ENCODE measurements at places on chromosomes 12 and 14.
A peak's percentile ranks its signal among the peaks of the same experiment; 100 is the strongest.

GRCh38 chr14:61502459-61503093, 181.2 kb downstream of the PRKCH start:
- DNase-seq, result peak; percentile 89

- DNase-seq, result no peak
Observed at GRCh38 chr14:70407621-70408020, 9.3 kb downstream of the SYNJ2BP start.

DNA sequence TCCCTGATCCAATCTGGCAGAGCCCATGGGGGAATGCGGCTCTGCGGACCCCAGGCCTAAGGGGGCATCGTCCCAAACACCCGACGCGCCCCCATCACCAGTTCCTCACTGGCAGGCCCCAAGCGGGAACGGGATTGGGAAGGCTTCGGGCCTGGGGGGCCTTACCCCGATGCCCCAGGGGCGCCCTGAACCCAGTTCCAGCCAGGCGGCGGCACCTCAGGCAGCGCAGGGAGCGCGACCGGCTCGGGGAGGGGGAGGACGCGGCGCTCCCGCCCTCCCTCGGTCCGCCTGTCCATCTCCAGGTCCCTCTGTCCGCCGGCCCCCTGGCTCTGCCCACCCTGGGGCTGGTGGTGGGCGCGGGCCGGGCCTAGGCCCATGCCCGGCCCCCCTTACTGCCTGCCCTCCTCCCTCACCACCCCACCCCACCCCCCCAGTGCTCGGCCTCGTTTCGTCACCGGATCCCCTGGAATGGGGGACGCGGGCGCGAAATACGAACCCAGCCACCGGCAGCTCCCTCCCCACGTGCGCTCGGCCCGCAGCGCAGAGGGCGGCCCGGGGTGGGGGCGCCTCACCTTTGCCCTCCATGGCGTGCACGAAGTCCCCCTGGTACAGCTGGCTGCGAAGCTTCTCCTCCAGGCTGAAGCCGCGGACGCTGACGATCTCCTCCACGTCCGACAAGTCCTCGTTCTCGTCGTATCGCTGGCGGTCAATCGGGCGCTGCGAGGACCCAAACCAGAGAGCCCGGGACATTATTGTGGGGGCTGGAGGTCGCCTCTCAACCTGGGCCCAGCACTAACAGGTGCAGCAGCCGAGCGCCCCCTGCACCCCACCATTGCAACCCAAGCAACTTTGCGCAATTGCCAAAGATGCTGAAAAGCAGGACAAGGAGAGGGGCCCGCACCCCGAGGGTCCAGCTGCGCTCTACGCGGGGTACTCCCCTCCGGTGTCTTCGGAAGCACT, 2.3 kb downstream of the KDM2B start:
- DNase-seq, result no peak

DNA sequence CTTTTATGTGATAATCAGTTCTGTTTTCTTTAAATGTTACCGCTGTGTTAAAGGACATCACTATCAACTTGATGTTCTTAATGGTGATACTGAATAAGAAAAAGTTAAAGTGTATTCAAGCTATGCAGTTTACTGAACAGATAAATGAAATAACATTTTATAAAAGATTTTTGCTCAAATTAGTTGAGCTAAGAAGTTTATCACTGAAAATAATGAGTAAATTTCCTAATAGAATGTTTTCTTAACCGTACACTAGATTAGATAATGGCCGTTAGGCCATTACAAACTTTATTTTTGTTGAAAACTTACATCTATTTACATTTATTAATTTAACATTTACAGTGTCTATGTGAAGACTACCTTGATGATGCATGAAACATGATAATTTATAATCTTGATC, 25.0 kb downstream of the ATF7IP start:
- DNase-seq, result no peak

GRCh38 chr14:70842851-70843462, 33.6 kb upstream of the MAP3K9 start:
- no peak for DNase-seq

GRCh38 chr14:92135269-92135668, 13.5 kb downstream of the CPSF2 start:
- peak; percentile 45 for DNase-seq

DNA sequence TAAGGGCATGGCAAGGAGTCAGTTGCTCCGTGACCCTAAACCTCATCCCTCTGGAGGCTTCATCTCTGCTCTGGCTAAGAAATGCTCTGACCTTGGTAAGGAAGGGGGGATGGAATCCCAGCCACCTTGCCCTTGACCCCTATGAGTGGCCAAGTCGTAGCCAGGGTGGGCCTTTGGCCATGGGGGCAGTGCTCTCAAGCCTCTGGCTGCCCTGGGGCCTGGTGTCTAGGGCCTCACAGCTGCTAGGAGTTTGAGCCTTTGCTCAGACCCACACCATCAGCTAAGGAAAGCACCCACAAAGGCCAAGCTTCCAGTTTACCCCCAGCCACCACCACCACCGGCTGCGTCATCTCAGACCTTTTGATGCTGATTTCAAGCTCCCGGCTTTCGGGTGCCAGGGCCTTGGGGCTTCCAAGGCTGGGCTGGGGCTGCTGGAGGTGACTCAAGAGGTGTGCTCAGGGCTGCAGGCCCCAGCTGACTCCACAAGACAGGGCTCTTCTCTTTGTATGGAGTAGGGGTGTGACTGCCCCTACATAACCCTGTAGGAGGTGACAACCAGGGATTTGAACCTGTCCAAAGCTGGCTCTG, 3.7 kb downstream of the ASB2 start:
- DNase-seq, result no peak
